ENCODE measurements at places on chromosomes 13 and 19. TPM values are rescaled to one million over a fixed set of nuclear protein-coding genes. Genes with fewer than 3 reads are reported as not detected.

- DNase-seq = no peak
Measured at GRCh38 chr19:32265995-32266394, 79.4 kb upstream of the ZNF507 start.

DNA sequence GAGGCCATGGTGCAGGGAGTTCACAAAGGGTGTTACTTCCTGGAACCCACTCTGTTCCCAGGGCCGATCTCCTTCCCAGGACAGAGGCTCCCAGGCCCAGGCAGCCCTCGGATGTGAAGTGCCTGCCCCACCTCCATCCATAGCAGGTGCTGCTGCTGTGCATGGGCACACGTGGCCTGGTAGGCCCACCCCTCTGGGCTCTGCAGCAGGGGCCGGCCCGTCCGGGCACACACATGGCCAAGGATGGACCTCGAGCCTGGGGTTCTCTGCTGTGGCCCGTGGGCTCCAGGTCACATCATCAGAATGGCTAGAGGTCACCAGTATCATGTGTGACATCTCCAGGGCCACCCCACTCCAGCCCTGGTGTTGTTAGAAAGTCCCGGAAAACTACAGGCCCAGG lies 71.8 kb downstream of the GADD45B start:
- no peak for DNase-seq

DNA sequence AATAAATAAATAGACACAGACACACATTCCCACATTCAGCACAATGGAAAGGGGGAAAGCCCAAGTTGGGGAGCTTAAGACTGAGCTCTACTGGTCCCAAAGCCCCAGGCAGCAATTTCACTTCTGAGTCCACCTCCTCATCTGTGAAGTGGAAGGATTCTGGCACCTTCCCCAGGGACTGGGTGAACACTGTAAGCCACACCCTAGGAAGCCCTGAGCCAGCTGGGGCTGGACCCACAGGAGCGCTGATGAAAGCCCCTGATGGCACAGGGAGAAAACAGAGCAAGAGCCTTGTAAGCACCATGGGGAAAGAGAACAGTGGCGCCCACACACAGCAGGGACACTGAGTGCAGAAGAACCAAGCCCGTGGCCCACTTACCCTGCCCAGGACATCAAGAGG lies 37.8 kb downstream of the EPS15L1 start:
- DNase-seq = no peak

- DNase-seq = peak; percentile 53
Measured at GRCh38 chr13:46232281-46232680, 20.6 kb downstream of the LRRC63 start.

GRCh38 chr13:51957377-51958216 lies 53.7 kb downstream of the ATP7B start:
- DNase-seq = no peak

DNA sequence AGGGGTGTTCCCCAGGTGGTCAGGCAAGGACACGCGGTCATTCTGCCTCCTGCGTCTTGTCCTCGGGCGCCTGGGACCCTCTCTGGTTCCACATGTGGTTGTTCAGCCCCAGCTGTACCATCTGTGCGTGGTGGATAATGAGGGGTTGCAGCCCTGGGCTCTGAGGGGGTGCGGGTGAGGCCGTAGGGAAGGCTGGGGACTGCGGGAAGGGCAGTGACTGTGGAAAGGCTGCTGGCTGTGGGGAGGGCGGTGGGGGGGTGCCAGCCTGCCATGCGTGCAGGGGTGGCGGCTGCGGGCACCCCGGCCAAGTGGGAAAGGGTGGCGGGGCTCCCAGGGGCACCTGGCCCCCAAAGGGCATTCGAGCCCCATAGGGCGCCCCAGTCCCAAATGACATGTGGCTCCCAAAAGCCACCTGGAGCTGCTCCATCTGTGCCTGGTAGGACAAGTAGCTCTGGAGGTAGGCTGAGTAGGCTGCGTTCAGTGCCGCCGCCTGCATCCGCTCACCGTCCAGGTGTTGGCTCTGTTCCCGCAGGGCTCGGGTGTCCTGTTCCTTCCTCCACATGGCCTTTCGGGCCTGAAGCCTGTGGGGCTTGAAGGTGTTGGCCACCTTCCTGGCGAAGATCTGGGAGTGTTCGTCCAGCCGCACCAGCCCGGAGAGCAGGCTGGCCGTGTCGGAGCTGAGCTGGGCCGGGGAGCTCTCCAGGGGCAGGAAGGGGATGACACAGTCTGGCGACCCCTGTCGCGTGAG lies 15.1 kb downstream of the TICAM1 start:
- no peak for DNase-seq

DNA sequence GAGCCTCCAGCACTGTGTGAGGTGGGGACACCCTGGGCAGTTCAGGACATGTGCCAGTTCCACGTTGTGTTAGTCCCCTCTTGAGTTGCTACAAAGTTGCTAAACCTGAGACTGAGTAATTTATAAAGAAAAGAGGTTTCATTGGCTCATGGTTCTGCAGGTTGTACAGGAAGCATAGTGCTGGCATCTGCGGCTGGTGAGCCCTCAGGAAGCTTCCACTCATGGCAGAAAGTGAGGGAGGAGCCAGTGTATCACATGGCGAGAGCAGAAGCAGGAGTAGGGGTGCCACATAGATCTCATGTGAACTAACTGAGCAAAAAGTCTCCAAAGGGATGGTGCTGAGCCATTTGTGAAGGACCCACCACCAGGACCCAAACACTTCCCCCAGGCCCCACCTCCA lies 33.2 kb downstream of the TRPM4 start:
- no peak for DNase-seq

- DNase-seq = peak; percentile 73
Measured at GRCh38 chr19:40549007-40549708, 27.5 kb upstream of the SHKBP1 start.

KLK14 gene
- not detected for total RNA-seq

TNPO2 gene
- total RNA-seq = 25.7 TPM

NXNL1 gene
- total RNA-seq = not detected

KMT2B gene
- 7.3 TPM for total RNA-seq

RFPL4A gene
- 0.14 TPM for total RNA-seq

CD22 gene
- 0.34 TPM for total RNA-seq

Measured in dermis blood vessel endothelial cell (primary cell).